ENCODE measurements at places on chromosomes 12 and 14. TPM values are rescaled to one million over a fixed set of nuclear protein-coding genes. Genes with fewer than 3 reads are reported as not detected.
A peak's percentile ranks its signal among the peaks of the same experiment; 100 is the strongest.

Gene NAV3
- 53.3 TPM for total RNA-seq

- DNase-seq: no peak
These were observed 173.2 kb upstream of the MYL2 start for GRCh38 chr12:111093428-111094142.

DNA sequence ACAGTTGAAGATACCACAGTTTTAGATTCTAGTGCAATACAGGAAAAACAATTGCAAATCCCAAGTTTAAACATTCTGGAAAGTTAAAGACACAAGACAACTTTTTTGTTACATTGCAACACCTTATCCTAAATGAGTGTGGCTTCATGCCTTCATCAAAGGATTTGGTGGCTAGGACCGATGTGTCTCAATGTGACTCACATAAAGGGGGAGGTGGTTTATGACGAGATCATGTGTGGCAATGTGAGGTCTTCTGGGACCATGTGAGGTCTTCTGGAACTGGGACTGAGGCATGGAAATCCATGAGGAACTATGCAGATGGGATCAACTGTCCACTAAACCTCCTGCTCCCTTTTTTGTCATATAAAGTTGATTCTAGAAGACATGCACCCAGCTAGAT lies 166.2 kb downstream of the PAX9 start:
- DNase-seq: no peak

DNA sequence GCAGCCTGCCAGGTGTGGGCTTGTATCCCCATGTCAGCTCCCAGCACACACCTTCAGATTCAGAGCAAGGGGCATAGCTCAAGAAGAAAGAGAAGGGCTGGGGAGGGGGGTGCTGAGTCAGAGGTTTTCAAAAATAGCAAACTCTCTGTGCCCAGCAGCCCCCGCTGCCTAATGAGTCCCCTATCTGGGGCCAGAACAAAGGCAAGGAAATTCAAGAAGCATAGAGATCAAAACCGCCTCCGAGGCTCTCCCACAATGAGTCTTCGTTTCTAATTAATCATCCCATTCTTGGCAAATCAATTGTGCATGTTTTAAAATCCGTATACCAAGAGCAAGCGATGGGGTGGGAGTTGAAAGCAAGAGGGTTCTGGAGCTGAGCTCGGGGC lies 19.5 kb upstream of the CMKLR1 start:
- DNase-seq: no peak

DNA sequence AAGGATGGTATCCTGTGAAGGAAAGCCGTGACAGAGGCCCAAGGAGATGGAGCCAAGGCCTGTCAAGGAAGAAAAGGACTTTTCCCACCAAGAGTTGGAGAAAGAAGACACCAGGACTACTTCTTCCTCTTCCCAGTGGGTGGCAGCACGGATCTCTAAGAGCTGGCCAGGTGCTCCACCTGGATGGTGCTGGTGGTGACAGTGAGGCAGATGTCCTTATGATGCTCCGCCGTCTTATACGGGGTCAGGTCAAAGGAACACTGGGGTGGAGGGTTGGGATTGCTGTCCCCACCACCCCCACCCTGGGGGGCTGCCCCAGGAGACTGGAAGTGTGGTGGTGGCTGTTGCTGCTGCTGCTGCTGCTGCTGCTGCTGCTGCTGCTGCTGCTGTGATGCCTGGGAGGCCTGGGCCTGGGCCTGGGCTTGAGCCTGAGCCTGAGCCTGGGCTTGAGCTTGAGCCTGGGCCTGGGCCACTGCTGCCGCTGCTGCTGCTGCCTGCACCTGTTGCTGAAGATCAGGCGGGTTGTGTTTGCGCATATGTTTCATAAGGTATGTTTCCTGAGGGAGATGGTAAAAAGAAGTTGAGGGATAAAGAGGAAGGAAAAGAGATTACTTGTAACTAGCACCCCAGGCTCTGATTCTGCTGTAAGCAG lies 4.8 kb upstream of the ING4 start:
- DNase-seq: no peak

GRCh38 chr12:82277582-82277981 lies 80.6 kb downstream of the CCDC59 start:
- no peak for DNase-seq

DNA sequence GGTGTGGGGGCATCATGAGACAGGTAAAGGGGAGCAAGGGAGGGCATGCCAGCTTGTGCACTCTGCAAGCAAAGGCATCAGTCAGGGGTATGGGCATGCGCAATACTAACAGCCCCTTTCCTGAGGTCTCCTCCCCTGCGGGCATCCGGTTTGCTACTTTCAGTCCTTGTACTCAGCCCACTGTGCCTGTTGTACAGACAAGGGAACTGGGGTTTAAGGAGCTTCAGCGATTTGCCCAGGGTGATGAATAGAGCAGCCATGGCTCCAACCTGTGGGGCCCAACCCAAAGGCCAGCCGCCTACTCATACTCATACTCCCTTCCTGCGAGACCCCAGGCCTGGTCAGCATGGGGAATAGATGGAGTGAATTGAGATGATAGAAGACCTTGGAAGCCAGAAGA lies 66.7 kb downstream of the GALNT16 start:
- DNase-seq: no peak

Gene KLHL33
- total RNA-seq: not detected

Gene KRT78
- not detected for total RNA-seq

GRCh38 chr12:93460003-93460402 lies 7.3 kb upstream of the MRPL42 start:
- no peak for DNase-seq

- no peak for DNase-seq
These were observed 787.7 kb downstream of the TMTC2 start for GRCh38 chr12:83474369-83474768.

Gene P2RX2
- not detected for total RNA-seq

- no peak for DNase-seq
These were observed 115.4 kb downstream of the PDE3A start for GRCh38 chr12:20483776-20484175.

- DNase-seq: no peak
These were observed 2.4 kb downstream of the AMN start for GRCh38 chr14:102924632-102925588.

GRCh38 chr12:638953-639557 lies 24.2 kb downstream of the NINJ2 start:
- DNase-seq: no peak

DNA sequence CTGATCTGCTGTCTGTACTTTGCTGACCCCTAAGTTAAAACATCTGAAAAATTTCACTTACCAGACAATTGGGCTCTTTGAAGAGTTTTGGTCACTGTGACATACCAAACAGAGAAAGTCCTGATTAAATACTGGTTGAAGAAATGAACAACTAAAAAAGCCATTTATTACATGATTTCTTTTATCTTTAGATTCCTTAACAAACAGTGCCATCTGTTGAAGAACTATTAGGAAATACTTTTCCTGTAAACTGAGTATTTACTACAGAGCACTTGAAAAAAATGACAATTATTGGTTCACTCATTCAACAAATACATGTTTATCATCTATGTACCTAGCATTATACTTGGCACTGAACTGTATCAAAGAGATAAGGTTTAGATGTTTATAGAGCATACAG lies 6.5 kb upstream of the WASHC4 start:
- DNase-seq: peak; percentile 46

DNA sequence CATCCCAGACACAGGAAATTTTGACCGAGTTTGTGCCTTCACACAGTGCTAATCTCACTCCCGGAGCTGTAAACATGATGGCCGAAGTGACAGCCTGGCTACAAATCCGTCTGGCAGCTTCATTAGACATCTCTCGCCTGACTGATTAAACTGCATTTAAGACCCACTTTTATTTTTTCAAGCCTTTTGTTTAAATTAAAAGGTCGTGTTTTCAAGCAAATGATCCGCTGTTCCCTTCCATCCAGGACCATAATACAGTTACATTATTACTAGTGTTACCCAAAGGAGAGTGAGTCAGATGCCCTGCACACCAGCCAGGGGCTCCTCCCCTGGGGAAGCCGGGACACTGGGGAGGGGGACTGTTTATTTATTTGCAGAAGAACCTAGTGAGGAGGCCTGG lies 200.2 kb downstream of the EXOC5 start:
- DNase-seq: no peak

DNA sequence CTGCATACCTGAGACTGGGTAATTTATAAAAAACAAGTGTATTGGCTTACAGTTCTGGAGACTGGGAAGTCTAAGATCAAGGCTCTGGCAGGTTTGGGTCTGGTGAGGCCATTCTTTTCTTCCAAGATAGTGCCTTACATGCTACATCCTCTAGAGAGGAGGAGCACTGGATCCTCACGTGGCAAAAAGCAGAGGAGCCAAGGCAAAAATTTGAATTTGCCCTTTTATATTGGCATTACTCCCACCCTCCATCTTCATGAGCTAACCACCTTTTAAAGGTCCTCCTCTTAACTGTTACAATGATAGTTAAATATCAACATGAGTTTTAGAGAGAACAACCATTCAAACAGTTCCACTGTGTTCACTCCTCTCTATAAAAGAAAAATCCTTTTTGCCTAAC lies 286.3 kb upstream of the SEL1L start:
- DNase-seq: no peak

Gene SOAT2
- not detected for total RNA-seq

Gene KRT1
- total RNA-seq: not detected

GRCh38 chr14:59374048-59374447 lies 91.1 kb downstream of the GPR135 start:
- DNase-seq: no peak

GRCh38 chr12:80269803-80270552 lies 170.6 kb downstream of the OTOGL start:
- peak; percentile 52 for DNase-seq

Gene SLCO1B1
- total RNA-seq: not detected

DNA sequence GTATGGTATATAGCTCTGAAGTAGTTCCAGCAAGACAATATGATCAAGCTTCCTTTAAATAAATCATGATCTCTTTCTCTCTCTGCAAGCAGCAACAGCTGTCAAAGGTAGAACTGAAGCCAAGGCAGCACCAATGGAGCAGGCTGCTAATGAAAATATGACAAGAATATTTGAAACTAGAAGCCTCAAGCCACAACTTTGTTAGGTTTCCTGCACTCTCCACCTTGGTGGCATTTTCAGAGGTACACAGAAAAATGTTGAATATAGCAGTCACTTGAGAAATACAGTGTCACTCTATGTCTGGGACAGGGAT lies 43.8 kb upstream of the PSMA6 start:
- peak; percentile 1 for DNase-seq

DNA sequence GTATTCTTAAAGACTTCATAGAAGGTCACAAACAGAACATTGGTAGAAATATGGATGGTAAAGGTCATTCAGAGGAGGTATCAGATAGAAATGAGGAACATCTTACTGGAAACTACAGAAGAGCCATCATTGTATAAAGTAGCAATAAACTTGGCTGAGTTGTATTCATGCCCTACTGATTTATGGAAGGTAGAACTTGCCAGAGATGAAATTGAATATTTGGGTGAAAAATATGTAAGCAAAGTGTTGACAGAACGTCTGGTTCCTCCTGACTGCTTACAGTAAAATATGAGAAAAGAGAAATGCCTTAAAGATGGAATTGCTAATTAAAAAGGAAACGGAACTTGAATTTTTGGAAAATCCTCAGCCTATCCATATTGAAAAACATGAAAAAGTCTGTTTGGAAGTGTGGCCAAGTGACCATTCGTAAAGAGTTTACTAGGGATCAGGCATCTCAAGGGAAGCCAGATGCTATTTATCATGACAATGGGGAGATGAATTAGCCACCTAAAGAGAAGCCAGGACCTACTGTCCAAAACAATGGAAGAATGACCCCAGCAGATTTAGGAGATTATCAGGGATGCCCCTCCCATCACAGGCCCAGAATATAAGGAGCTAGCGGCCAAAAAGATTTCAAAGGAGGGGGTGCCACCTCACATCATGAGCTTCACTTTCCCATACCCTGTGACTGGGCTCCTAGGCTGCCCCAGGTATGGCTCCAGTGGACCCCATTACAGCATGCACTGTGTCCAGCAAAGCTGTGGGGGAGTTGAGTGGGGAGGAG lies 189.3 kb downstream of the ITPR2 start:
- DNase-seq: no peak

DNA sequence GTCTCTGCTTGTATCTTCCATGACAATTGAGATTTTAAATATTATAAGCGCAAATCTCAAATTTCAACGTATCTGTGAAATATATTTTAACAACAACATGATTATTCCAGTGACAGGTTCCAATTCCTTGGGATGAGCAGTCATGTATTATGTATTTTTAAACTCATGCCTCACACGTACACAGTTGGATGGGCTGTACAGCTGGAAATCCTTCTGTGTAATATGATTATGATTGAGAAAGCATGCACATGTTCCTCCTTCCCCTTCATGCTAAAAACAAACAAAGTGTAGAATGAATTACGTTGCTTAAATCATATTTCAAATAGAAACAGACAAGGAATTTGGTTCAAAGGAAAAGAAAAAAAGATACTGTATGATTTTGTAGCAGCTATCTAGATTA lies 428.3 kb downstream of the TMTC2 start:
- DNase-seq: no peak

DNA sequence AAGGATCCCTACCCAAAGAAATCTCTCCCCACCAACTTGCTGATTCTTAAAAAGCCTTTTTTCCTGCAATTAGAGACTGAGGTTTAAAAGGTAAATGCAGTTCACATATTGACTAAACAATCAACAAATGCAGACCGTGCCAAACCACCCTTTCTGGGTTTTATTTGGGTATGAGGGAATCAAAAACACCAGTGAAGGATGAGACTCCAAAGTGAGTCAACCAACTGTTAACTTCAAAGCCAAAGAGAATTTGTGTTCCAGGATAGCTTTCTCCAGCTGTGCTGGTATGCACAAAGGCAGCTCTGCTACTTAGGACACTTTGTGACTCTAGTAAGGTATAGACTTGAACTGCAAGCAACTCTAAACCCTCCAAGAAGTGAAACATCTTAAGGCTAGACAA lies 39.4 kb downstream of the RPS29 start:
- DNase-seq: peak; percentile 30

Gene MYO1H
- total RNA-seq: not detected

GRCh38 chr14:50656776-50657175 lies 11.3 kb downstream of the SAV1 start:
- DNase-seq: no peak

DNA sequence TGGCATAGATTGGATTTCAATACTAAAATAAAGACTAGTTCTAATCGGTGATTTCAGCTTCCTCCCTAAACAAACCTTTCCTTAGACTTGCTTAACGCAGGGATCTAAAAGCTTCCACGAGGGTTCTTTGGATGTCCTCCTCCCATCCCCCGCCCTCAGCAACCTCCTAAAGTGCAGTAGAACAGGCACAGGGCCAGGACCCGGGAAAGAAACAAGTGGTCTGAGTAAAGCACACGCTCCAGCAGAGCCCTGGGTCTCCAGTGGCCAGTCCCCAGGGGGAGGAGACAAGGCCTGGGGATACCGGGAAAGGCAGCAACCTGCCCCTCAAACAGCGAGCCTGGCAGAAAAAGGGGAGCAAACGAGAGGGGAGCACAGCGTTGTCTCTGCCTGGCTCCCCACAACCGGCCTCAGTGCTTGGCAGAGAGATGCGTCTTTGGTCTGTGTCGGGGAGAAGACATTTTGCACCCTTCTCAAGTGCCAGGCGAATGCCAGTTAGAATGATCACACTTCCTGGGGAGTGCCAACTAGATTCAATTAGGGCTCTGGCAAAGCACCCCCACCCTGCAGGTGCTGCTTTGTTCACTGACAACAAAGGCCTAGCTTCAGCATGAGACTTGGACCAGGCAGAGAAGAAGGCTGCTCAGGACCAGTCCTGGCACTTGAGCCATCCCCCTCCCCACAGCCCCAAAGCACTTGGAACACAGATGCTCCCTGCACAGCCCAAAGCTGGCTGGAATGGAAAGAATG lies 17.1 kb upstream of the SLC6A12 start:
- DNase-seq: no peak

All from LHCN-M2 (cell line).